ENCODE measurements at places on chromosomes 5 and 9.

- DNase-seq: no peak
These were observed 31.4 kb downstream of the GCNT1 start for GRCh38 chr9:76490249-76490990.

- DNase-seq: no peak
These were observed 25.2 kb downstream of the GLRX start for GRCh38 chr5:95797301-95797700.

GRCh38 chr5:146697211-146697610 lies 181.2 kb upstream of the GPR151 start:
- no peak for DNase-seq

DNA sequence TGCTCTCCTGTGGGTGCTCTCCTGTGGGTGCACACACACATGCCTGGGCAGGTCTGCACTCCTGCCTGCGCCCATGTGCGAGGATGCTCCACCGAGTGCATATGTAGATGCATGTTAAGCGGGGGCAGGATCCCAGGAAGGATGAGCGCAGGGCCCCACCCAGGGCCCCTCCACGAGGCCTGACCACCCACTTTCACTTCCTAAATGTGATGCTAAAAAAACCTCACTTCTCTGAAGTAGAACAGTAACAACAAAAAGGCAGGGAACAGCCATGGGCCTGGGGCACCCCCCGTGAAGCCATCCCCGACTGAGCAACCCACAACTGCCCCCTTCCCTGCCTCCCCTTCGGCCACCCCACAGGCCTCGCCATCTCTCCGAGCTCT lies 48.2 kb upstream of the SARDH start:
- DNase-seq: no peak

- no peak for DNase-seq
These were observed 453 bp downstream of the CPEB4 start for GRCh38 chr5:173888473-173889131.

DNA sequence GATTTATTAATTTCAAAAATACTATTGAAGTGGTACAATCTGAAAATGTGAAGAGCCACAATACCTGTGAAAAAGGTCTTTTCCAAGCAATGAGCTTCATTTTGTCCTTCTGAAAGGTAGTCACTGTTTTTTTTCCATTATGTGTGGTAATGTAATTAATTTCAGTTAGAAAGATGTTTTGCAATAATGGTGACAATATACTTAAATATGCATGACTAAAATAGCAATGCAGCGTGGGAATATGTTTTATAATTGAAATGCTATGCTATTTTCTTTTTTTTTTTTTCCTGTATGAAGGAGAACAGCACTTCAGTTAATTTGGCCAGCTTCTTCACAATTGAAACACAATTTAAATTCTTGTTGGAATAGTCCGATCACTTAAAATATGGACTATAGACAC lies 41.9 kb downstream of the NPR3 start:
- no peak for DNase-seq

DNA sequence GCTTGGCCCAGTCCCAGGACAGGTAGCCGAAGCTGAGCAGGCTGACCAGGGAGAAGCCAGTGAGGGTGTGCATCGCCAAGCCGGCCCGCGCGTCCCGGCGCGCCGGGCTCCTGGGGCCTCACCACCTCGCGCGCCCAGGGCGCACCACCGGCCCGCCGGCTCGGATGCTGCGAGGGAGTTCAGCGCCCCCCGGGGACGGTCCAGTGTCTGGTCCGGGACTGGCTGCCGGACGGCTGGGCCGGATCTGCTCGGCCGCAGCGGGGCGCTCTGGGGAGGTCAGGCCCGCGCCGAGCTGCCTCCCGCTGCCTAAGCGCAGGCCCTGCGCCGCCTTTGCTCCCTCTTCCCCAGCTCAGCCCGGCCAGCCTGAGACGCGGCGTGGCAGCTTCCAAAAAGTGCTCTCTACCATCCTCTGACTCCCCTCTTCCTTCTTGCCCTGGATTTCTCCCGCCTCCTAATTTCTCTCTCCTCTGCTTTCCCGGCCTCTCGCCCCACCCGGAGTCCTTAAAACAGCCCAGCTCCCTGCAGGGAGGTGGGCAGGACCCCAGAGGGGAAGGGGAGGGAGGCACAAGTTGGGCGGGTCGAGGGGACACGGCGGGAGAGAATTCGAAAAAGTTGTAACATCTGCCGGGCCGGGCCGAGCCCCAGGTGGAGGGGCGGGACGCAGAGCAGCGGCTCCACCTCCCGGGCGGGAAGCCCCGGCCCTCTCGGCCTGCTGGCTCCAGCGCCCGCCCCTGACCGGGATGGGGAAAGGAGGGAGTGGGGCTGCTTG lies at the start of gene ARSI:
ARSI (minus strand) TSS at position 605 of the 769 bp plus-strand sequence; CDS start at position 73, 532 bp downstream.
- DNase-seq: no peak

- no peak for DNase-seq
These were observed 9.9 kb downstream of the ZBED3 start for GRCh38 chr5:77076961-77077828.

DNA sequence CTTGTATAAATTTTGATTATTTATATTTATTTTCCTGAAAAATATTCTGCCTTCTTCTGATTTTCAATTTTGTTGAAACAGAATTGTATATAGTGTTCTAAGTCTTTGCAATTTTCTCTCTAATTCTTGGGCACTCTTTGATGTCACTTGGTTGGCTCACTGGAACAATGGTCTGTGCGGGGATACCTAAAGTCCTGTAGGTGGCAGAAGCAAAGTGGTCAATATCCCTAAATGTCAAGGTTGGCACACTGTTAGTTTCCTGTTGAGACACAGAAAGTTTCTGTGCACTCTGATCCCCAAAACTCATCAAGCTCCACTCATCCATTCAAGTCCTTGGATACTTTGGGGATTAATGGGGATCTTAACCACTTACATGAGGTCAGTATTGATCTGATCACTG lies 480.8 kb upstream of the CCNG1 start:
- no peak for DNase-seq

DNA sequence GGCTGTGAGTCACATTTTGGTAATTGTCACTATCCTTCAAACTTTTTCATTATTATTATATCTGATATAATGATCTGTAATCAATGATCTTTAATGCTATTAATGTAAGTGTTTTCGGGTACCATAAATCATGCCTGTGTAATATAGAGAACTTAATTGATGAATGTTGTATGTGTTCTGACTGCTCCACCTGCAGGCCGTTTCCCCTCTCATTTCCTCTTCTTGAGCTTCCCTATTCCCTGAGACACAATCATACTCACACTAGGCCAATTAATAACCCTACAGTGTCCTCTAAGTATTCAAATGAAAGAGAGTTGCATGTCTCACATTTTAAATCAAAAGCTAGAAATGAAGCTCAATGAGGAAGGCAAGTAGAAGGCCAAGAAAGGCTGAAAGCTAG lies 420.9 kb upstream of the SGCD start:
- DNase-seq: no peak

DNA sequence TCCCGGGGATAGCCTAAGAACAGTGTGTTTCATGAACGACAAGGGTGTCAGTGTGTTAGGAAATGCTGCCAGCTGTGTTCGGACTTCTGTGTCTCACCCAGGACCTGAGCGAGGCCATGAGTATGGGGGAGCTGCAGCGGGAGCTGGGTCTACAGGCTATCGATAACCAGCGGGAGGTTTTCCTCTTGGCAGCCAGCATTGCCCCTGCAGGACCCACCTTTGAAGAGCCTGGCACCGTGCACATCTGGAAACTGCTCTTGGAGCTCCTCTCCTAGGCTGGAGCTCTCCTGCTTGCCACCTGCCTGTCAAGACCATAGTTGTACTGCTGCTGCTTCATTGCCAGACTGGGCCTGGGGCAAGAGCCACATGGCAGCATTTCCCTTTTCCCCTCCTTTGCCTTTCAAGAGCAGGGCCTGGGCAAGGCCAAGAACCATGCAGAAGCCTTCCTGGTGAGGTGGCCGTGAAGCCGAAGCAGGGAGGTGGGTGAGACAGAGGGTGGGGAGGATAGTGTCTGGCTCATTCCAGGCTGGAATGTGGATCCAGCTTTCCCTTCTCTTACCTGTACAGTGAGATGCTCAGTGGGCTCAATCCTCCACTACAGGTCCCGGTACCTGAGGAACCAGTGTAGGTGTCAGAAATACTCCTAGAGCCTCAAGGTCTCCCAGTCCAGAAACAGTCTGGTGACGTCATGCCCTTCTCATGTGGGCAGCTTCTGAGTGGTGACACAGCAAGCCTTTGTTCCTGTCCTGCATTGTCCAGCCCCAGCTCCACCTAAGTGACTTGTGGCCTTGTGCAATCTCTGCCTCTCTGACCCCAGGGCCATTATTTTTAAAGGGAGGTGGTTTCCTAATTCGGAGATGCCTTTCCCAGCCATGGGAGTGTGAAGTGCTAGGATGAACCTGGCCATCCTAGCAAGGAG lies 6.6 kb downstream of the ARL10 start:
- DNase-seq: no peak

GRCh38 chr9:28750136-28750535 lies 1176.9 kb upstream of the C9orf72 start:
- DNase-seq: no peak

GRCh38 chr5:63263411-63263810 lies 684.8 kb downstream of the LRRC70 start:
- DNase-seq: no peak

DNA sequence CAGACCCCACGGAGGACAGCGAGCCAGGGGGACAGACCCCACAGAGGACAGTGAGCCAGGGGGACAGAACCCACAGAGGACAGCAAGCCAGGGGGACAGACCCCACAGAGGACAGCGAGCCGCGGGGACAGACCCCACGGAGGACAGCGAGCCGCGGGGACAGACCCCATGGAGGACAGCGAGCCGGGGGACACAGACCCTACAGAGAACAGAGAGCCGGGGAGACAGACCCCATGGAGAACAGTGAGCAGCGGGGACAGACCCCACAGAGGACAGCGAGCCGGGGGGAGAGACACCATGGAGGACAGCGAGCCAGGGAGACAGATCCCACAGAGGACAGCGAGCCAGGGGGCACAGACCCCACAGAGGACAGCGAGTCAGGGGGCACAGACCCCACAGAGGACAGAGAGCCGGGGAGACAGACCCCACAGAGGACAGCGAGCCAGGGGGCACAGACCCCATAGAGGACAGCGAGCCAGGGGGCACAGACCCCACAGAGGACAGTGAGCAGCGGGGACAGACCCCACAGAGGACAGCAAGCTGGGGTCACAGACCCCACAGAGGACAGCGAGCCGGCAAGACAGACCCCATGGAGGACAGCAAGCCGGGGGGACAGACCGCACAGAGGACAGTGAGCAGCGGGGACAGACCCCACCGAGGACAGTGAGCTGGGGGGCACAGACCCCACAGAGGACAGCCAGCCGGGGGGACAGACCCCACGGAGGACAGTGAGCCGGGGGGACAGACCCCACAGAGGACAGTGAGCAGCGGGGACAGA lies 4.4 kb upstream of the ZDHHC11 start:
- no peak for DNase-seq

DNA sequence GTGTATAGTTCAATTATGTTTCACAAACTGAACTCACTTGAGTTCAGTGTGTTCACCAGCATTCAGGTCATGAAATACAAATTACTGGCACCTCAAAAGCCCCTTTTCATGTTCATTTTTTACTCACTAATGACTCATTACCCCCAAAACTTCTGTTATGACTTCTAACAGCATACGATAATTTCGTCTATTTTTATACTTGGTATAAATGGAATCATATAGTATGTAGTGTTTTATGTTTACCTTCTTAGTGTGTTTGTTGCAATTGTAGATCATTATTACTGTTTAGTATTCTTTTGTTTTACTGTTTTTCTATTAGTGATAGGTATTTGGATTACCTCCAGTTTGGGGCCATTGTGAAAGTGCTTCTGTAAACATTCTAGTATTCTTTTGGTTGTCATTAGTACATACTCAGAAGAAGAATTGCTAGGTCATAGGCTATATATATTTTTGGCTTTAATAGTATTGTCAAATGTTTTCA lies 33.4 kb downstream of the DDX4 start:
- DNase-seq: no peak

DNA sequence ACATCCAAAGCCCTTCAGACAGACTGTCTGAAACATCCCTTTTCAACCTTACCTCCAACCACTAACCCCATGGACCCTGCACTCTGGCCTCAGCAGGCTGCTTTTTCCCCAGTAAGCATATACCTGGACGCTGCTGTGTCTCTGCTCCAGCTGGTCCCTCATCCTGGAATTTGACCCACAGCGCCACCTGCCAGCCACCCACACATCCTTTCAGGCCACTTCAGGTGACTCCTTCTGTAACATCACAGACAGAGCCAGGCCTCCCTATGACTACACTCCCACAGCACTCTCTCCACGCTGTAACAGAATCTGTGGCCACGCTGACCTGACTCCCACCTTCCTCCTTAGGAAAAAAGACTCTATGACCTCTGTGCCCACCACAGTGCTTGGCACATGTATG lies 3.4 kb downstream of the MGAT1 start:
- DNase-seq: no peak

DNA sequence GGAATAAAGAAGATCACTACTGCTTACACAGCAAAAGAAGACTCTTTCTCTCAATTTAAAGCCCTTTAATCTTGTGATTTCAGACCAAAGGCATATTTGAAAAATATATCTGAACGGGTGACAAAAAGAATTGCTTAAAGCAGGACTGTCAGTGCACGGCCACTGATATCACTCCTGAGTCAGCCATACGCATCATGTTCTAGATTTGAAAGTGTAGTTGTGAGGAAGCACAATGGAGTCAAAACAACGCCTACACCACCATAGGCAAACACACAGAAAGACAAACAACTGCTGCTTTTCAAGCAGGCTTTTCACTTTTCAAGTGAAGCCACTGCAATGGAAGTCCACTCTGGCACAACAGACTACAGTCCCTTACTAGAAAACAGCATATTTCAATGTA lies 141.7 kb downstream of the AUH start:
- DNase-seq: no peak

GRCh38 chr5:138603249-138603920 lies 28.2 kb upstream of the HSPA9 start:
- DNase-seq: no peak

DNA sequence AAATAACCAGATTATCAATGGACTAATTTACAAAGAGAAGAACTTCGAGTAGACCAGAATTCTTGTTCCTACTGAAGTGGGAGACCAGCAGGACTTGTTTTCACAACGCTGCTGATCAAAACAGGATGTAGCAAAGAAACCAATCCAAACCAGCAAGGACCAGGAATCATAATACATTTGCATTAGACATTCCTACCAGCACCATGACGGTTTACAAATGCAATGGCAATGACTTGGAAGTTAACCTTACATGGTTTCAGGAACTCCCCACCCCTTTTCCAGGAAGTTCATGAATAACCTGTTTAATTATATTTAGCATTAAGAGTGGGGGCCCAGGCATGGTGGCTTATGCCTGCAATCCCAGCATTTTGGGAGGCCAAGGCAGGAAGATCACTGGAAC lies 100.0 kb downstream of the LPAR1 start:
- DNase-seq: no peak
